ENCODE measurements at places on chromosomes 2 and 18.

GRCh38 chr18:10245846-10246175 lies 208.6 kb upstream of the APCDD1 start:
- H3K4me3 ChIP-seq, result no peak overlapping the region
- no peaks in the 10 kb centered on the region for H3K36me3 ChIP-seq
- H3K27ac ChIP-seq, result no peak overlapping the region
- DNase-seq, result no peak

DNA sequence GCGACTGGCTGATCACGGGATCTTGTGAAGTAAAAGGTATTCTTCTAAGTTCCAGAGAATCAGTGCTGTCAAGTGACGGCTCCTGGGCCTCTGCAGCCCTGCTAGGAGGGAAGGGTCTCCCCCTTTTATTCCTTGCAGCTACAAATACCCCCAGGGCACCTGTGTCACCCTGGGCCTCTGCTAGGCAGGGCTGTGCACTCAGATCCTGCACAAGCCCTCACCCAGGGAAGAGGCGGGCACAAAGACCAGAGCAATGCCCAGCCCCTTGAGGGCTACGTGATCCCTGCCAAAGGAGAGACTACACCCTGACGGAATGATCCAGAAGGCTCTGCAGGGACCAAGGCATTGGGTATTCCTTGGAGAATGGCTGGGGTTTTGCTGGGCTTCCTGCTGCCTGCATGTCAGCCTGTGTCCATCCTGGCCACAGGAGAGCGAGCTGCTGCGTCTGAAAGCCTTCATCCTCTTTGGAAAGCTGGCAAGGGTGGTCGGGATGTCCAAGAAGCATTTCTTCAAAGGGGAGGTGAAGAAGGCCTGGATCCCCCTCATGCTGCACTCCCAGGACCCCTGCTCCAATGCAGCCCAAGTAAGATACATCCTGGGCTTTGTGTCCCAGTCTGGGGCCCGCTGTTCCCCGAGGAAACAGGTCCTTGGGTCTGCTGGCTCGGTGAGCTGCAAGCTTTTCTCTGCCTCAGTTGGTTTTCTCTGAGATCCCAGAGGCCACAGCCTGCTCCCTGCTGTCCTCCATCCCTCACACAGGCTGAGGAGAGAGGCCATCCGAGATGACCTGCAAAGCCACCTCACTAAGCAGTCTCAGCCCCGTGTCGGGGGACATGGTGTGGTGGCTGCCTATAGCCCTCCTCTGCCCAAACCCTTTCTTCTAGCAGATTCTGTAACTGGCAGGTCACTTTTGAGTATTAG lies 24.9 kb downstream of the HJURP start:
- H3K27me3 ChIP-seq, result peaks cover 4% of the 10 kb centered on the region
- H3K4me1 ChIP-seq, result no peaks in the 10 kb centered on the region
- H3K4me3 ChIP-seq, result no peak overlapping the region
- H3K27ac ChIP-seq, result no peak overlapping the region
- no peak for DNase-seq

GRCh38 chr2:240604291-240604938 lies 17.9 kb downstream of the CAPN10 start:
- H3K4me3 ChIP-seq, result no peak overlapping the region
- peak; percentile 52 for DNase-seq
- no peaks in the 10 kb centered on the region for H3K27me3 ChIP-seq
- H3K36me3 ChIP-seq, result no peaks in the 10 kb centered on the region
- H3K4me1 ChIP-seq, result no peaks in the 10 kb centered on the region

GRCh38 chr2:218030409-218031195 lies 27.8 kb upstream of the TNS1 start:
- H3K4me1 ChIP-seq, result no peaks in the 10 kb centered on the region
- H3K4me3 ChIP-seq, result no peak overlapping the region
- H3K27ac ChIP-seq, result no peak overlapping the region
- no peaks in the 10 kb centered on the region for H3K36me3 ChIP-seq
- DNase-seq, result no peak
- no peaks in the 10 kb centered on the region for H3K27me3 ChIP-seq

GRCh38 chr18:13272416-13272815 lies 53.9 kb downstream of the LDLRAD4 start:
- H3K27ac ChIP-seq, result no peak overlapping the region
- H3K36me3 ChIP-seq, result no peaks in the 10 kb centered on the region
- no peak overlapping the region for H3K4me3 ChIP-seq
- H3K27me3 ChIP-seq, result peaks cover 29% of the 10 kb centered on the region
